Stimulated activated CD8-positive, alpha-beta memory T cell treated with anti-CD3 and anti-CD28 coated beads, Interleukin-15, amount 100 ng/mL, for 48 hours (primary cell): ENCODE measurements at places on chromosomes 7 and 10.

GRCh38 chr7:123552641-123553040 is 5.0 kb downstream of the NDUFA5 start:
- DNase-seq = no peak

DNA sequence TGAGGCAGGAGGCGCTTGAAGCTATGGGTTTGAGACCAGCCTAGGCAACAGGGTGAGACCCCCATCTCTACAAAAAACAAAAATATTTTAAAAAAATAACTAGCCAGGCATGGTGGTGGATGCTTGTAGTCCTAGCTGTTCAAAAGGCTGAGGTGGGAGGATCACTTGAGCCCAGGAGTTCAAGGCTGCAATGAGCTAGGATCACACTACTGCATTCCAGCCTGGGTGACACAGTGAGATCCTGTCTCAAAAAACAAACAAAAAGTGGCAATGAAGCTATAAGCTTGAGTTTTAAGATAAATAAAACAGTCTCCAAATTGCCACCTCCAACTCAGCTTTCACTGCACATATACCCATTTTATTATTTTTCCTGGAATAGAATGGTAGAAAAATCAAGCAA is 281.3 kb downstream of the IPMK start:
- no peak for DNase-seq

GRCh38 chr10:98006266-98006665 is 24.2 kb downstream of the CRTAC1 start:
- DNase-seq = no peak

- no peak for DNase-seq
Observed at GRCh38 chr10:27646604-27647175, 98.9 kb downstream of the MKX start.

- no peak for DNase-seq
Observed at GRCh38 chr7:112006071-112006470, 200.1 kb downstream of the DOCK4 start.

- no peak for DNase-seq
Observed at GRCh38 chr7:154578336-154578735, 424.6 kb downstream of the PAXIP1 start.

- no peak for DNase-seq
Observed at GRCh38 chr7:107157091-107157490, 11.7 kb upstream of the HBP1 start.

- DNase-seq = peak; percentile 17
Observed at GRCh38 chr10:69801094-69801433, 642 bp upstream of the COL13A1 start.

- DNase-seq = no peak
Observed at GRCh38 chr10:103472005-103472404, 7.0 kb downstream of the CALHM3 start.

- peak; percentile 64 for DNase-seq
Observed at GRCh38 chr10:101569622-101570427, 18.2 kb downstream of the POLL start.

GRCh38 chr7:13169356-13169755 is 481.9 kb downstream of the ARL4A start:
- no peak for DNase-seq

- no peak for DNase-seq
Observed at GRCh38 chr10:77461636-77462296, 175.8 kb downstream of the KCNMA1 start.

DNA sequence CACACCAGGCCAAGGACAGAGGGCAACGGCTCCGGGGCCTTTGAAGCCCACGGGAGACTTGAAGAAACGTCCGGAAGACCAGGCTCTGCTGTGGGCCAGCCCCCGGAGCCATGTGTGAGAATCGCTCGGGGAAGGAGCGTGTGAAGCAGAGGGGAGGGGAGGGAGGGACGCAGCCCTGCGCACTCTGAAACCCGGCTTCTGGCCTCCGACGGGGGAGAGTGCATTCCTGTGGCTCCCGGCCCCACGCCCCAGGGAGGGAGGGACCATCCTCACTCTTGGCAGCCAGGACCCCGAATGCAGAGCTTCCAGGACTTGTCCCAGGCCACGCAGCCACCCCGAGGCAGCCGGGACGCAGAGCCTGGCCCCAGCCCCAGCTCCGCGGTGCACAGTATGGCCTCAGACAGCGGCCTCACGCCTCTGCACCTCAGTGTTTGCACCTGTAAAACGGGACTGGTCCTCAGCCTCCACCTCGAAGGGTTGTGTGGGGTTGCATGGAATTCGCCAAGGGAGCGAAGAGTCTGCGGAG is 67.4 kb downstream of the PDGFA start:
- no peak for DNase-seq

DNA sequence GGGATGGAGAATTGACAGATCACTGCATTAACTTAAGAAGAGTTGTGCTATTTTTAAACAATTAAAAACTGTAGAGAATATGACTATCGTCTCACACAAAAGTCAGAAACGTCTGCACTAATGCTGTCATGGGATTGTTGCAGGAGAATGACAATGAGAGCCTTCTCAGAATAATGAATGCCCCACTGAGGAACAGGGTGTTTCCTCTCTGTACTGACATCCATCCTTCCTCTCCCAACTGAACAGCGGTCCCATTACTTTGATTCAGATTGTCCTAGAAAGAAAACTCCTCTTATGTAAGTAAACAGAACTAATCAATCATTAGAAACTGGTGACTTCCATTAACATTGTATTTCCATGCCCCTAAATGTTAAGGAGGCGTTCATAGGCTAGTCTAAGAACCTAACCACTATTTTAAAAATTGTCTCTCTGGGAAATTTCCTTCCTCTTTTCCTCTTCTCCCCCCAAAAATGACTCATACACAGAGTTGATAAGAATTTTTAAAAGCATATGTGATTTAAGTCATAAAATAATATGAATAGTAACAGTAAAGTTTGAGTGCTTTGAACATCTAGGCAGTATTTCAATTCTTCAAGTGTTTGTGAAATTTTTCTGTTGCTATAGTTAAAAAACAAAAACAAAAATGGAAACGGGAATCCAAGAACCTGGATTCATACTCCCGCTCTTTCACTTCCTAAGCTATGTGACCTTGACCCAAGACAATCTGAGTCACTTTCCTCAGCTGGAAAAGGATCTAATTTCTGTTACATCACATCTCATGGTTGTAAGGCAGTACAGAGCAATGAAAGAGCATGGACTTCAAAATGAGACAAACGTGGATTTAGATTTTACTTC is 12.7 kb upstream of the MACC1 start:
- DNase-seq = no peak

GRCh38 chr7:37494926-37495325 is 46.3 kb upstream of the ELMO1 start:
- DNase-seq = no peak

- no peak for DNase-seq
Observed at GRCh38 chr7:87223666-87224065, 4.1 kb upstream of the TMEM243 start.

DNA sequence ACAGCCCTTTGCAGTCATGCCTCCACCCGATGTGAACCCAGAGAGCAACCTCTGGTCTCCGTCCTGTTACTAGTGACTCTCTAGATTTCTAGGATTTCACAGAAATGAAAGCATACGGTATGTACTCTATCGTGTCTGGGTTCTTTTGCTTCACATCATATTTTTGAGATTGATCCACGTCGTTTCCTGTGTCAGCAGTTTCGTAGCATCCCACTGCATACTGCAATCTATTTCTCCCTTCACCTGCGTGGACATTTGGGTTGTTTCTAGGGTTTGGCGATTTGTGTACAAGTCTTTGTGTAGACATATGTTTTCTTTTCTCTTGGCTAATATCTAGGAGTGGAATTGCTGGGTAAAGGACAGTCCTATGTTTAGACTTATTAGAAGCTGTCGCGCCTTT is 119.8 kb upstream of the PCBD1 start:
- DNase-seq = no peak

DNA sequence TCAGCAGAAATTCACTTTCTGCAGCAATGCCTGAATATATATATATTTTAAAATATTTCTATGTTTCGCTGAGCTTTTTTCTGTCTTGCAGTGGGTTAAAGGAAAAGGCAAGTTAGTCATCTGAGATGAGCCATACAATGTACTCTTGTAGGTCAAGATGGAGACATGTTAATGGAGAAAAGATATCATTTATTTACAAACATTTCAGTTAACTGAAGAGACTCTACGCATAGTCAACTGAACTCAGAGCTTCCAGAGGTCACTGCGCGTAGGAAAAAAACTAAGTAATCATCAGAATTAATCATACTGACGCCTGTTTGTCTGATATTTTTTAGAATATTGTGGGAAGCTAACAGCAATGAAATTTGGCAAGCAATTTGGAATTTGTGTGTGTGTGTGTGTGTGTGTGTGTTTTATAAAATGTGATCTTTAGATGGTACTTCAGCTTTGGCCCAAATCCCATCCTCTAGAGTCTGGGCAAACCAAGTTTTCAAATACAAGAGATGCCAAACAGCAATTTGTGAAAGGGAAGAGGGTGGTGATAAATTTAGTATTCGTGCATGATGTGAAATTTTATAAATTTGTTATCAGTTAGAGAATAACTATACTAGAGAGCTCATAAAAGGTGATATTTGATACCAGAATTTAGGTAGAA is 193.9 kb upstream of the AGR3 start:
- no peak for DNase-seq

DNA sequence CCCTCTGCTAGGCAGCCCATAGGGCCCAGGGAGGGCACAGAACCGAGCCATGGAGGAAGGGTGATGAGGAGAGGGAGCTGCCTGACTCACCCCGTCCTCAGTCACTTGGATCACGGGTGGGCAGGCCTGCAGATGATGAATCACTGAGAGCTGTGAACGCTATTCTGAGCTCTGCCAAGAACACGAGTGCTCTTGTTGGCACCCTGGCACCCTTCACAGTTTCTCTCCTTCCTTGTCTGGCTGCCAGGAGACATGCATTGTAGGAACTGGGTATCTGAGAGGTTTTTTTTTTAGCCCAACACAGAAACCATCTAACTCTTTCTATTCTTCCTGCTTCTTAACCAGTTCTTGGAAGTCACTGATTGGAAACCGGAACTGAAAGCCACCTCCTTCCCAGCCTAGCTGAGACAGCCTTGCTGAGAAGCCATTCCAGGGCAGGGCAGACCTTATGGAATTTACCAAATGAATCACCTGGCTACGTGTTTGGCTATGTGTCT is 82.1 kb downstream of the SLC37A3 start:
- no peak for DNase-seq

GRCh38 chr7:151824373-151824933 is 52.5 kb downstream of the PRKAG2 start:
- no peak for DNase-seq

GRCh38 chr10:102870221-102870620 is 951 bp downstream of the AS3MT start:
- no peak for DNase-seq

- no peak for DNase-seq
Observed at GRCh38 chr10:14587540-14588083, 187.1 kb downstream of the FAM107B start.

GRCh38 chr7:78497728-78498427 is 699.3 kb downstream of the PHTF2 start:
- no peak for DNase-seq

DNA sequence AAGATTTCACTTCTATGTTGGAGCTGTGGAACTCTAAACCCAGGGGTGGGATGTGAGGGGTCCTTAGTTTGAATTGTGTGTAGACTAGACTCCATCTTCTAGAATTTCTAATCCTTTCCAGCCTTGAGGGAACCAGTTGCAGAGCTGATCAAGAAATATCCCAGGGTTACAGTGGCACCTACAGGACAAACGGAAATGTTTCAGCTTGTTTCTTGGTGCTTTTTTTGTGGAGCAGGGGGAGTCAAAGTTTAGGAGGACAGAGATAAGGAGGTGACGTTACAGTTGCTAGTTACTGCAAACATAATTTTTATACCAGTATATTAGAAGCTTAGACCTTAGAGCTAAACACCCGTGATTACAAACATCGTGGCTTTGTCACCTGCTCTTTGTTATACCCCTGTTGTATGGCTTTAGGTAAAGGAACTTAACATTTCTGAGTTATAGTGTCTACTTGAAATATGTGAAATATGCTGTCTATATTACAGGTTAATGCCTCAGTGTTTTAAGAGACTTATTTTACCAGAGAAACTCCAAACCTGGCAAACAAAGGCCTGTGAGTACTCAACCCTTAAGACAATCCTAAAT is 84.5 kb upstream of the DYNC1I1 start:
- no peak for DNase-seq

DNA sequence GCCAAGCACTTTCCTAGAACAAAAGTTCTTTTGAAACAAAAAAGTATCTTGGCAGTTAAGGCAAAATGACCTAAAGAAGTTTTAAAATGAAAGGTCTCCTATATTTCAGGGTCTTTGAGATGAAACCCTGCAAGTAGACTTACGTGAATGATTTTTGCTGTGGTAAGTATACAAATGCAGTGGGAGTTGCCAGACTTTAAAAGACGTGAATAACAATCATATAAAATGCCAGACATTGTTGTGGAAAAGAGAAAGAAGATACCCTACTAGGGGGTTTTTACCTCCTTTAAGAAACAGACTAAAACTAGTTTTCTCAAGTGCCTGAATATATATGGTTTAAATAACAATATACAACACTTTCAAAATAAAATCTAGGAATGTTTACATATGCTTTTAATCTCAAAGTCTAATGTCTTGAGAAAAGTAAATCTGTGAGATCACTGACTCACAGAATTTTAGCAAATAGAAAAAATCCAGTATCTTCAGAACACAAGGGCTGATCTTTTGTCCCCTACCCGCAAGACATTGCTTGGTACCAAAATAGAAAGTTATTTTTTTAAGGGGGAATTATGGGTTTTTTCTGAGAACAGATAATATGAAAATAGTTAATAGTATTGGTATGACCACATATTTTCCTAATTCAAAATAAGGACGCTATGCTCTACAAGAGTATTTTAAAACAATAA is 29.5 kb downstream of the LRRC17 start:
- DNase-seq = no peak

- no peak for DNase-seq
Observed at GRCh38 chr7:42414028-42414427, 177.0 kb upstream of the GLI3 start.

DNA sequence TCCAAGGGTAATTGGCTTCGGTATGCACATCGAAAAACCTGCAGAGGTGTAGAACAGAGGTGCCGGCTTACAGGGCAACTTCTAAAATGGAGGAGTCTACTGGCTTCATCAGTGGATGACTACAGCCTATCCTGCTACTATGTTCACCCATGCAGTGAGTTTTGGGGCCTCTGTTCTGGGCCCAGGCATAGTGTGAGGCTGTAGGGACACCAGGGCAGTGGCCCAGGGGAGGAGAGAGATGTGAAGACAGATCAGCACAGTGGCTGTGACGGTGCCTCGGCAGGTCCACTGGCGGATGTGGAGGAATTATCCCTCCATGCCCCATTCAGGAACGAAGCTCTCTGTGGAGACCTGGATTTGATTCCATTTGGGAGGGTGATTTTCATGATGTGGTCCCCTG is 235.3 kb upstream of the MKI67 start:
- no peak for DNase-seq

GRCh38 chr10:52368725-52369124 is 54.6 kb downstream of the DKK1 start:
- no peak for DNase-seq
